ENCODE measurements at places on chromosomes 3 and 15.

DNA sequence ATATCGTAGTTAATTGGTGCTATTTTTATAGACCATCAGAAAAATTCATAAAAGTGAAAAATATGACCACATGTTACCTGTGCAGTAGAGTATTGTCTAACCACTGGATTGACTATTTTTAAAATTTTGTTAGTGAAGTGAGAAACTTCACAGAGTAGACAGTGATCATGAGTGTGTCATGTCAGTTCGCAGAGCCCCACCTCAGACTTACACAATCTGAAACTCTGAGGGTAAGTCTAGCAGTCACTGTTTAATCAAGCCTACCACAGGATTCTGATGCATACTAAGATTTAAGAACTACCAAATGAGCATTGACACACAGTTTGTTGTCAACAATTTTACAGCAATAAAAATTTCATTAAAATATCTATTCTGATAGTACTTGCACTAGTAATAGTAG is 552.9 kb upstream of the SUCLG2 start:
- DNase-seq: no peak

DNA sequence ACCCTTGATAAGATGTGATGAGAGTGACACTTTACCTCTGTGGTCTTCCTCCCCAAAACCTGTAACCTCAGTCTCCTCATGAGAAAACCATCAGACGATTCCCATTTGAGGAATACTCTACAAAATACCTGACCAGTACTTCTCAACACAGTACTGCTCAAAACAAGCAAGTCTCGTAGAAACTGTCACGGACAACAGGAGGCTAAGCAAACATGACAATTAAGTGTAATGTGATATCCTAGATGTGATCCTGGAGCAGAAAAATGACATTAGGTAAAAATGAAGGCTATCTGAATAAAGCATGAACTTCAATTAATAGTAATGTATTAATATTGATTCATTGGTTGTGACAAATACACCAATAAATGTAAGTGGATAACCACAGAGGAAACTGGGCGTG is 113.6 kb downstream of the CACNA2D3 start:
- no peak for DNase-seq

GRCh38 chr15:73228128-73228646 is 140.6 kb downstream of the HCN4 start:
- DNase-seq: no peak

DNA sequence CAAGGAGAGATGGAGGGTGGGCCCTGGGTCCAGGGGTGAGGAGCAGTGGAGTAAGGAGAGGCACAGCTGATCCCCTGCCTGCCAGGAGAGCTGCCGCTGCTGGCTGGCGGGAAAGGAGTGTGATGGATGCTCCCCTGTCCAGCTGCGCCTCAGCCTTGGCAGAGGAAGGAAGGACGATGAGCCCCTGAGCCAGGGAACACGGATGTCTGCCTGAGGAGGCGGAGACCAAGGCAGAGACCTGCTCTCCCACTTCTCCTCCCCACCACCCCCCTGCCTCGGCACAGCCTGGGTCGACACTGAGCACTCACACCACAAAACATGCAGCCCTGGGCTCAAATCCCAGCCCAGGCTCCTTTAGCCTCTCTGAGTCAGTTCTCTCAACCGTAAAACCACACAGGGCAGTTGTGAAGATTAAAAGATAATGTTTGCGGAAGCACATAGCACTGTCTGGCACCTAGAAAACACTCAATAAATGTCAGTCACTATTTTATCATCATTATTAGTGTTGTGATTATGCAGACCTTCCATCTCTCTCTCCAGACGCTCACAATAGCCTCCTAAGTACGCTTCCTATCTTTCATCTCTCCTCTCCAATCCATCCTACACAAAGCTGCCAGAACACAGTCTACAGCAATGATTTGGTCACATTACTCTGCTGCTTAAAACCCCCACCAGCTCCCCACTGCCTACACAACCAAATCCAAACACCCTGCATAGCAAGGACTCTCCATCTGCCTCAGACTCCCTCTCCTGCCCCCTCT is 52.2 kb downstream of the SEMA5B start:
- no peak for DNase-seq

DNA sequence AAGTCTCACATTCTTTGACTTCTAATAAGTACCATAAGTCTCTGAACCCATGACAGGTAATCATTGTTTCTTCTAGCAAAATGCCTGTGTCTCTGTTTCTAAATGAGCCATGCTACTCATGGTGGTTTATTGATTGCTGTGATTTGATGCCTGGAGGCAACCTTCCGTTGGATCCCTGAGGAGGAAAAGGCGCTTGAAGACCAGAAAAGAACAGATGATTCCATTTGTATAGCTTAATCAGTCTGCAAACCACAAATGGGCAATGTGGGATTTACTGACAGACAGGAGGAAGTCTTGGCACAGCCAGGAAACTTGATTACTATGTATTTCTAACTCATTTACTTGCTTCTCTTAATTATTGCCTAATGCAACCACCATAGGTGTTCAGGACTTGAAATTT is 103.1 kb upstream of the MRPL3 start:
- DNase-seq: no peak
